Hematopoietic multipotent progenitor cell (in vitro differentiated cells): ENCODE measurements at places on chromosomes 2 and 18.

DNA sequence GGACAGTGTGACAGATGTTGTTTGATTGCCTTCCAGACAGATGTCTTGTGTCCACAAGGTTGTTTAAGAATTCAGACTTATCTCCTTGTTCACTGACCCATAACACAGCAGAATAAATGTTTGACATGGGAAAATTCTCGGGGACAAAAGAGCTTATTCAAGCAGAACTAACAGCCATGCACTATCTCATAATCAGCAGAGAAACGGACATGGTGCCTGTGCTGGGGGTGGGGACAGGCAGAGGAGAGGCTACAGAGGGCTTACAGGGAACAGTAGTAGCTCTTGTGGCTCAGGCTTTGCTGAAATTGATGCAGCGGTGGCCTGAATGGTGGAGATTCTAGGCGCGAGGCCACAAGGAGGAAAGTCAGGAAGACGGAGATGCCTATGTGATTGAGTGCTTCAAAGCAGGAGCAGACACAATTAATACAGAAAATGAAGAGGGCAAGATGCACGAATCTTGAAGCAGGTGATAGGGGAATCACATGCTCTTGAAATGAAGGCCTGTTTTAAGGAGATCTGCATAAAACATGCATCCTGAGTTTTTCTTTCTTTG is 62.0 kb upstream of the CAB39 start:
- DNase-seq: no peak

- DNase-seq: no peak
Observed at GRCh38 chr2:15582710-15583357, 8.8 kb upstream of the DDX1 start.

GRCh38 chr2:43133708-43134570 is 92.5 kb downstream of the ZFP36L2 start:
- DNase-seq: peak; percentile 91

DNA sequence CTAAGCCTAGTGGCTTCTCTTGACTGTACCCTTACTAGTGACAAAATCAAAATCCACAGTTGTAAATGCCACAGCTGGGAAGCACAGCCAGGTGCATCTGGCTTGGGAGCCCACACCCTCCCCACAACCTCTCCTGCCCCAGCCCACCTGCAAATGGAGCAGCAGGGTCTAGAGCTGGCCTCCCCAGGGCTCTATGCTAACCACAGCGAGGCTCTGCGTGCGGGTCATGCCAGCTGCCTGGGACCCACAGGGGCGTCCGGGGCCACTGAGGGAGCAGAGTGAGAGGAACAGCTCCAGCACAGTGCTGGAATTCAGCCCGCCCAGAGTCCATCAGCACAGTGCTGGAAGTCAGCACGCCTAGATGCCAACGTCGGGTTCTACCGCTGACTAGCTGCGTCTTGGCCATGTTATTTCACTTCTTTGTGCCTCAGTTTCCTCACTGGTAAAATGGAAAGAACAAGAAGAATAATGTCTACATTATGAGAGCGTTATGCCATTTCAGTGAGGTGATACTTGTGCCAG is 109.1 kb upstream of the ID2 start:
- no peak for DNase-seq

- DNase-seq: no peak
Observed at GRCh38 chr2:218093879-218094278, 24.8 kb downstream of the RUFY4 start.
